Fibroblast of skin of back (primary cell): ENCODE measurements at places on chromosomes 7 and 10.

- peak; percentile 29 for DNase-seq
Measured at GRCh38 chr7:233249-234035, 41.1 kb downstream of the FAM20C start.

DNA sequence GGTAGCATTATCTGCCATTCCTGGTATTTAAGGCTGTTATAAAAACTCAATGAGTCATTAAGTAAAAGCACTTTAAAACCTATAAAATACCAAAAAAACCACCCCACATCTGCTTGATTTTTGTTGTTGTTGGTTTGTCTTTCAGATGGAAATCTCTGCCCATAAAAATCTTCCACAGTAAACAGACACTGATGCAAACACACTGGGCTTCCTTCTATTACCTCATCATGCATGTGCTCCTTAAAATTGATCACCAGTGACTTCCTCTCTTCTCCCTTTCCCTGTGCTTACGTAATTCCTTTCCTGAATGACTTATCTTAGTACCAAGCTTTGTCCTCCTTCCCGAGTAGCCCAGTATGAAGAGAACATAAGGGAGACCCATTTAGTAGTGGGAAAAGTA lies 167.2 kb downstream of the EVX1 start:
- no peak for DNase-seq

DNA sequence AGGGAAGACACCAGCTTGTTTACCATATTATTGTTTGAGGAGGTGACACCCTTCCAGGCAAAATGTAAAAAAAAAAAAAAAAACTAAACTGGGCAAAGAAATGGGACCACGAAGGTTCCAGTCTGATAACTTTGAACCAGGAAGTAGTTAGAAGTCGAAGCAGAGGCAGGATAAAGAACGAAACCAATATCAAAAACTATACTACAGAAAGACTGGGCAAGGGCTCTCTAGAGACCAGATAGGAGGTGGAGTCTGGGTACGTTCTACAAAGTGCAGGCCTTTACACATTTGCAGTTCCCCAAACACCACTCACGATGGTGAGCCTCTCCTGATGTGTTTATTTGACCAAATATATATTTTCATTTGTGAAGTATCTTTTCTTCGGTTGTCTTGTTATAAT lies 125.7 kb upstream of the CDK1 start:
- DNase-seq: no peak

DNA sequence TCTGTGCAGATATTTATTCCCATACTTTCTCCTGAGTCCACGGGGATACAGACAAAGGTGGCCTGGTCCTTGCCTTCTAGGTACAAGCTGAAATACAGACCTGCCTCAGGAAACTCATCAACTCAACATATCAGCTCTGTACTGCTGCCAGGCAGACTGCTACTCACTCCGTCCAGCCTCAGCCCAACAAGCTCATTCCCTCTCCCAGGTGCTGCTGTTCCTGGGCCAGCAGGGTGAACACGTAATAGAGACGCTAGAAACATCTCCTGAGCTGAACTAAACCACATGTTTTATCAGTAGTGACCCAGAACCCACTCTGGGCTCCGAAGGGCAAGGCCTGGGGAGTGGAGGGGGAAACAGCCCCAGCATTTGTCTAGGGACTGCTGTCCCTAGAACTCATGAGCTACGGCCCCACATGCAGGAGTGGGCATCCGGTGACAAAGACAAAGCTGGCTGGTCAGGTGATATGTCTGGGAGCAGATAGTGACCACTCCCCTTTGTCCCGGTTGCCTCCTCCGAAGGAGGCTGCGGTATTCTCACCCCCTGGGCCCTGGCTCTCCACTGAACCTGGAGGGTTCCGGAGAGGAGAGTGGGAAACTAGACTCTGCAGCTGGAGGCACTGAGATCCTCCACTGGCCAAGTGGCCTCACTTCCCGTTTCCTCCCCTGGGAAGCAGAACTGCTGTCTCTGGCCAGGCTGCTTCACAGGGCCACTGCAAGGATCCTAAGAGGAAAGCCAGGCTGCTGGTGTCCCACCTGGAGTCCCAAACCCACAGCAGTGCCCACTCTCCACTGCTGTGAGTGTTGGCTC lies 116.1 kb downstream of the FAM53B start:
- no peak for DNase-seq

DNA sequence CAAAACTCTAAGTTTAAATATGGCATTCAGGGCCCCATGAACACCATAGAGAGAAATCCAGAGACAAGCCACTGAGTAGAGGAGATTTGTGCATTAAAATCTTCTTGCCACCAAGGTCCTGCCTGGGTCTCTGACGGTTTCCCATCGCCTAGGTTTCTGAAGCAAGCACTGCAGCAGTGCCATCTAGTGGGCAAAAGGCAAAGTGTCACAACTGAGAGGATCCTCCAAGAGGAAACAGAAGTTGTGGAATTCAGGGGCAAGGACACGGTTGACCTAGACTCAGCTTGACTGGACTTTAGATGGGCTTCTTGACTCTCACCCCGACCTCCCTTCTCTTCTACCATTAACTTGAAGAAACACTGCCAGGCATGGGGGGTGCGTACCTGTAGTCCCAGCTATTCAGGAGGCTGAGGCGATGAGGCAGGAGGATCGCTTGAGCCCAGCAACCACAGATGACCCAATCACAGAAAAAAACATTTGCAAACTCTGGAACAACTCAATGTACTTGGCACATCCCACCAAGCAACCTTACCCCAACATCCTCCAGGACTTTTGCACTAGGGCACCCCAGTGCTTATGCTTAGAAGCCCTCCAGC lies 604.1 kb downstream of the GALNT17 start:
- peak; percentile 69 for DNase-seq

DNA sequence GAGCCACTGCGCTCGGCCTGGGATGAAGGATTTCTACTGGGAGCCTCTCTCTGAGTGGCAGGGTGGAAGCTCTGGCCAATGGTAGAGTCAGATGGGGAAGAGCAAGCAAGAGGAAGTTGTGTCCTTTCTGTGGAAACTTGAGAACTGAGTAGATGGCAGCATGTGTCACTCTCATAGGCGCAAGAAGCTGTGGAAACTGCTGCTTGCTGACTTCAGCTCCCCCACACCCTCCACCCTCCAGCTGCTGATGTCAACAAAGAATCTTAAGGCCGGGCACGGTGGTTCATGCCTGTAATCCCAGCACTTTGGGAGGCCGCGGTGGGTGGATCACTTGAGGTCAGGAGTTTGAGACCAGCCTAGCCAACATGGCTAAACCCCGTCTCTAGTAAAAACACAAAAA lies 39.8 kb upstream of the SRGN start:
- peak; percentile 33 for DNase-seq

DNA sequence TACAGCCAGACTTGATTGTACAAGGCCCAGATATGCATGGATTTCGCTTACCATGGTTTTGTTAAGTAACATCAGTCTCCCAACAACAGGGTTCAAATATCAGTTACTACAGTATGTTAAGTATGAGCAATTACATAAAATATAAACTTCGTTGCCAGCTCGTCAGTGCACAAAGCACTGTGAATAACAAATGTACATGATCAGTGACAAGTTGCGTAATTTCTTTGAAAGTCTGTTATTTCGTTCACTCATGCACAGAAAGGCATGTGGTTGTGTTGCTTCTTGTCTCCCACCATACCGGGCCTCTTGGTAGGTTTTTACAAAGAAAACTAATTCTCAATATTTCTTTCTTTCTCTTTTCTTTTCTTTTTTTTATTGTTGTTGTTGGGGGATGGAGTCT lies 12.5 kb upstream of the ZNF487 start:
- DNase-seq: no peak

GRCh38 chr10:132590094-132590751 lies 52.6 kb downstream of the INPP5A start:
- no peak for DNase-seq

- DNase-seq: peak; percentile 52
Measured at GRCh38 chr10:120891365-120891764, 40.2 kb downstream of the WDR11 start.

DNA sequence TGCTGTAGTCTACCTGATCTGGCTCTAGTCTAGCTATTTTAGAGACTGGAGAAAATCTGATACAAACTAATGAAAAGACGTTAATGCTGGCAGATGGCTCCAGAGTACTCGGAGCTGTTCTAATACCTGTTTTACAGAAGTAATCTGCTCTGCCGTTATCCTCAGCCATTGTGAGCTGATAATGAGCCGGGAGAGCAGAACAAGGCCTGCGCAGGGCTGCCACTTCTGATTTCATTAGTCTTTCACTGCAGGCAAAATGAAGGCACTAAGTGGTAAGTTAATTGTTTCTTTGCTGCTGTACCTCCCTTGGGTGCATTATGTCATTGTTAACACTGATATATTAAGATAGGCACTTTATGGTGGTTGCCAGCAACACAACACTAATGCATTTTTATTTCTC lies 456.4 kb upstream of the PFKP start:
- no peak for DNase-seq

- DNase-seq: no peak
Measured at GRCh38 chr10:59376846-59377245, 14.5 kb upstream of the FAM13C start.

DNA sequence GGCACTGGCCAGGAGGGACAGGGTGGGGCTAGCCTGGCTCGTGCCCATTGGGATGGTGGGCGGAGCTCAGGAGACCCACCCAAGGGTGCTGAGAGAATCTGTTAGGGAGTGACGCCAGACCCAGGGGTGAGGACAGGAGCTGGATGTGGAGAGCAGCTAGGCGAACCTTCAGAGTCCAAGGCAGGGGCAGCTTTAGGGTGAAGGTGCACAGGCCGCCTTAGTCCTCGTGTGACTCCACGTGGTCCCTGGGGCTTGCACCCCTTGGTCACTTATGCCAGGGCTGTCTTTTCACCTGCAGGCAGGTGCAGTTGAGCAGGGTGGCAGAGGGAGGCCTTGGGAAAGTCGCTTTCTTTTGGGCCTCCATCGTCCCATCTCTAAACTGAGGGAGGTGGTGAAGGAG lies 4.3 kb downstream of the RAMP3 start:
- no peak for DNase-seq

DNA sequence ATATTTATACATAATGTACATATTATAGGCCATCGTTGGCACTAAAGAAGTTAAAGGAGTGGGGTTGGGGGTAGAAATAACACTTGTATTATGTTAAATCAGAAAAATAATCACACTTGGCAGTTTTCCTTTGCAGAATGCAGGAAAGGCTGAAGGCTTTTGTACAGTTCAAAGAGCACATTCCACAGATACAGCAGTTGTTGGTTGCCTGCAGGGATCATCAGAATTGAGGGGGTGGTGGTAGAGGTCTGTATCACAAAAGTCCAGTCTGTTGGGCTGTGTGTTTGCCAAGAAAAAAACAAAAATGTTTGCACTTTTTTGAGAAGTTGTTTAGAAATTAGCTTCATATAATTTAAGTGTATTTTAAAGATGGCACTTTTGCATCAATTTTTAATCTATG lies 231.8 kb upstream of the FOXP2 start:
- DNase-seq: no peak

DNA sequence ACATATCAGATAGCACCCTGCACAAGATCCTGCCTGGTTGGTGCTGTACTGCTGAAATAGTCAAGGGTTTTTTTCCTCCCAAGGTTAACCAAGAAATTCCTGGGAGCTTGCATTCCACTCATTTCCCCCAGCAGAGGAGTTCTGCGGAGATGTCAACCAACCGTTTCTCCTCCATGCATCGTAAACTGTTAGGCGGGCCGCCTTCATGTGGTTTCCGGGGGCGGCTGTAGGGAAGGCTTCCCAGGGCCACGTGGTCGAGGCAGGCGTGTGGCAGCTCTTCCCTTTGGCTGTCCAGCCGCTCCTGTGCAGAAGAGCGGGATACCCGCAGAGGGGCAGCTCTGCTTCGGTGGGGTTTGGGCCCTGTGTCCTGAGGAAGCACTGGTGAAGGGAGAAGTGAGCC lies 113.7 kb downstream of the RGS10 start:
- DNase-seq: no peak

DNA sequence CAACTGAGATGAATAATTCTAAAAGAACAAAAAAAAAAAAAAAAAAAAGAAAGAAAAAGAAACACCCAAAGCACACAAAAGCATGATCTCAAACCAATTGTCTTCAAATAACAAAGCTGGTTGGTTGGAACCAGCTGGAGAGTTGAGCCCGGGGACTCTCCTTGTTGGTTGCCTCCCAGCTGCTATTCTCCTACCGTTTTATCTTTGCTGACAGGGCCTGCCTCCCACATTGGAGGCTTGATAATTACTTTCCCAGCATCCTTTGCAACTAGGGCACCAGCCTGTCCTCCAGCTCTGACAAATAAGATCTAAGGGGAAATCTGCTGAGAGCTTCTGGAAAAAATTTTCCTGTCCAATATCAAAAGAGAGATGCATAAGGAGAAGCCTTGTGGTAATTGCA lies 6.8 kb downstream of the PON1 start:
- DNase-seq: no peak

DNA sequence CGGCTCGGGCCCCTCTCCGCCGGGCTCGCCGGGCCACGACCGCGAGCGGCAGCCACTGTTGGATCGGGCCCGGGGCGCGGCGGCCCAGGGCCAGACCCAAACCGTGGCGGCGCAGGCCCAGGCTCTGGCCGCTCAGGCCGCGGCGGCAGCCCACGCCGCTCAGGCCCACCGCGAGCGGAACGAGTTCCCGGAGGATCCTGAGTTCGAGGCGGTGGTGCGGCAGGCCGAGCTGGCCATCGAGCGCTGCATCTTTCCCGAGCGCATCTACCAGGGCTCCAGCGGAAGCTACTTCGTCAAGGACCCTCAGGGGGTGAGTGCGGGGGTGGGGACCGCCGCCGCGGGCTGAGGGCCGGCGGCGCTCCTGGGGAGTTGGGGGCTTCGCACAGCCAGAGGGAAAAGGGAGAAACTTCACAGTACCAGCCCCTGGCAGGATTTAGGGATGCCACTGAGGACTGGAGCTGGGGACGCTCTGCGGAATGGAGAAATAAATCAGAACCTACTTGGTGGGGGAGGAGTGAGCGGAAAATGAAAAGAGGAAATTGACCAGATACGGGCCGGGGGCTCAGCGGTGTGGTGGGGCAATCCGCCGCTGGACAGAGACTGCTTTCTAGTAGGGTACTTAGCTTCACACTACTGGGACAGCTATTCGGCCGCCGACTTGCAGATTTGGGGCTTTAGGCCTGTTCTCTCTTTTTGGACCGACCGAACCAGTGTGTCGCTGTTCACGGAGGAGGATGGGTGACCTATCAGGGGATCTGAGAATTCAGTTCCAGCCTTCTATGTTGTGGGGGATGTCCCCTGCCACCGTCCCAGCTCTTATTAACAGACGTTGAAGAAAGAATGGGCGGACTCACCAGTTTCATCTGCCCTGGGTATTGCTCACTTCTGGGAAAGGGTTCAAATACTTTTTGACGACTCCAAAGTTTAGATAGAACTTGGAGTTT lies 669 bp downstream of the PI4K2A start:
- peak; percentile 39 for DNase-seq

GRCh38 chr10:70918851-70919530 lies 30.6 kb upstream of the PCBD1 start:
- no peak for DNase-seq

- no peak for DNase-seq
Measured at GRCh38 chr7:2962865-2963264, 80.8 kb downstream of the CARD11 start.

- DNase-seq: no peak
Measured at GRCh38 chr10:101451667-101452069, 97.7 kb downstream of the BTRC start.

DNA sequence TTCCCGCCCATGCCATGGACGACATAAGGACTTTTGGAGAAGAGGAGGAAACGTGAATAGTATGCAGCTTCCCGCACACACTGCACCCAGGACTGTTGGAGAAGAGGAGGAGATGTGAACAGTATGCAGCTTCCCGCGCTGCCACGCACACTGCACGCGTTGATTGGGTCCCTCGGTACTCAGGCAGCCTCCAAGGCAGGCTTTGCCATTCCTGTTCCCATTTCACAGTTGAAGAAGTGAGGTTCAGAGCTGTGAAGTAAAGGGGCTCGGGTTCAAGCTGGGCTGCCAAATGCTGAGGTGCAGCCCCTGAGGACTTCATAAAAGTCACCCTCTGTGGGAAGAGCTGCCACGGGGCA lies 147.9 kb upstream of the FAM20C start:
- DNase-seq: no peak
